ENCODE measurements at places on chromosomes 6 and 20.

DNA sequence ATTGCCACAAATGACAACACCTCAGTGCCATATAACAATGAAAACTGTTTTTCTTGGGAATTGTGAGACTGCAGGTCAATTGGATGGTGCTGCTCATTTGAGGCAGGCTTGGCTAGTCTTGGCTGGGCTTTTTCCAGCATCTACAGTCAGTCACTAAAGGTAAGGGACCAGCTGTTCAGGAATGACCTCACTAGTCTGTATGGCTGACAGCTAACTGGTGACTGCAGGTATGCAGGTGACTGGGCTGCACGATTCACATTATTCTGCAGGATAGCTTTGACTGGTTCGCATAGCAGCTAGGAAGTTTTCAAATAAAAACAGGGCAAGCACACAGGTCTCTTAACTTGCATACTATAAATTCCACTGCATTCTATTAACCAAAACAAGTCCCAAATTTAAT, 22.1 kb upstream of the HMGCLL1 start:
- no peak for DNase-seq

DNA sequence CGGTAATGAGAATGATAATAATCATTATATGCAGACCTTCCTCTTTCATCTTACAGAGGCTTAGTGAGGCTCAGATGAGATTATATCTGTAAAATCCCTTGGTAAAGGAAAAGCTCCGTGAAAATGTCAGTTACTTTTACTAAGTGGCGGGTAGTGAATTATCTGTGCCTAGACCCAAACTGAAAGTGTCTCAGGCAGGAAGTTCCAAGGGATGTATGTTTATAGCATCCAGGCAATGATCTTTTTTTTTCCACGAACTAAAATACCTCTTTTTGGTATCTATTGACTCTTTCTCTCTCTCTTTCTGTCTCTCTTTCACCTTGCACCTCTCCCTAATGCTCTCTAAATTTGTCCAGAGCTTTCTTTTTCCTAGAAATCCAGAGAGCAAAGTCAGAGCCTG, 5.0 kb downstream of the TCF21 start:
- DNase-seq, result no peak

DNA sequence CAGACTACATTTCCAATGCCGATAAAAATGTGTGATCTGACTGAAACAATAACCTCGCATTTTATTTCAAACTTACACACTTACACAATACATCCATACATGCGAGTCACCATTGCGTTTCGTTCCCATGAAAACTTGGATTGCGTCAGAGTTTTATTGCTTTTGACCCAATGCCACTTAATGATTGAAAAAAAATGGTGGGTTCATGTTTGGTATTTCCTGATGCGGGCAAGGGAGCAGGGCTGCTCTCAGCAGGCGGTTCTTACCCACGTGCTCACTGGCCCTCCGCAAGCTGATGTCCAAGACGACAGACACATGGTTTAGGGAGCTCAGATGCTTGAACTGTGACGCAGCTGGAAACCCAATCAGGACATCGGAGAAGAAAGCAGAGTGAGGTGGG, 281.0 kb upstream of the SULF2 start:
- DNase-seq, result no peak

DNA sequence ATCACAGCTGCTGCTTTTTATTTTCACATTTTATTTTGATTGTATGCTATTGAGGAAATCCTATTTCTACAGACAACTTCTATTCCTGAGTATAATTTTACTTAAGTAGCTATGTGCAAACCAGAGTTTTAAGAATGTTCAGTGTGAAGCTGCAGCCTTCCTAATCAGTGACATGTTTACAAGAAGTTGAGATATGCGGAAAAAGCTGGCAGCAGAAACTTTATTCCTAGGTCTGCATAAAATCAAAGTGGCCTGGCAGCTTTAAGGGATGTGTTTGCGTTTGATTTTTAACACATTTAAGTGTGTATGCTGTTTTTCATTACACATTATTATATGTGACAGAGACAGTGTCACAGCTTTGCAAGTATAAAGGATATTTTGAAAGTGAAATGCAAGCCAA, 26.3 kb downstream of the MAPK14 start:
- DNase-seq, result no peak

GRCh38 chr6:108801366-108801765, 46.9 kb upstream of the ARMC2 start:
- no peak for DNase-seq

DNA sequence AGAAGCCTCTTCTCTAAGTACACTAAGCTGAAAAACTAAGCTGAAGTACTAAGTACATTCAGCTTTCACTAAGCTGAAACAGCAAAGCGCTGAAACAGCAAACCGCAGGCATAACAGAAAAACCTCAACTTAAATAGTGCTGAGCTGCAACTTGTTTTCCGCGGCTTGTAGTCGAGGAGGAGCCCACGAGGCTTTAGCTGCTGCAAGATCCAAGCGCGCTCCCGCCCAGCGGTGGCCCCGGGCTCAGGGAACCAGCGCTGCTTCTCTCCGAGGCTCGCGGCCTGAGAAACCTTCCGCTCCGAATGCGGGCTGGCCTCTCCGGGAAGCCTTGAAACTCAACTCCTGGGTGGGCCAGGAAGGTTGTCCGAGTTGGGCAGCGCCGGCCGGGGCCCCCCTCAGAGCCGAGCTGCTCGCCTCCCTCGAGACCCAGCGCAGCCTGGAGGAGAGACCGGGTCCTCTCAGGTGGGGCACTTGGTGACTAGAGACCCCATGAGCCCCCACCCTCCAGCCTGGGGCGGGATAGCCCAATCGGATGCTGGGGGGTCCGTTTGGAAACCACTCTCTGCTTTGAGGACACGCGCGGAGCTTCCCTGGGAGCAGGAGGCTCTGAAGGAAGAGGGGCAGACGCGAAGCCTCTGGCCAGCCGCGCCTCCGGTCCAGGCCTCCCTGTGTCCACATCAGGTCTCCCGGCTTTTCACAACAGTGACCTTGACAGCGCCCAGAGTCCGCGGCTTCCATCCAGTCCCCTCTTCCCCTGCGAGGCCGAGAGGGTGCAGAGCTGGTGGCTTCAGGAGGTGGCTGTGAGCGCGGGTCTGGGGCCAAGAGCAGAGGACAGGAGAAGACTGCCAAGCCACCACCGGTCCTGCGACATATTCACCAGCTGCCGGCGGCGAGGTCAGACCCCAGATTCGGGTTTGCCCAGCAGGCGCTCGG, 38.1 kb upstream of the HLA-E start:
- no peak for DNase-seq

DNA sequence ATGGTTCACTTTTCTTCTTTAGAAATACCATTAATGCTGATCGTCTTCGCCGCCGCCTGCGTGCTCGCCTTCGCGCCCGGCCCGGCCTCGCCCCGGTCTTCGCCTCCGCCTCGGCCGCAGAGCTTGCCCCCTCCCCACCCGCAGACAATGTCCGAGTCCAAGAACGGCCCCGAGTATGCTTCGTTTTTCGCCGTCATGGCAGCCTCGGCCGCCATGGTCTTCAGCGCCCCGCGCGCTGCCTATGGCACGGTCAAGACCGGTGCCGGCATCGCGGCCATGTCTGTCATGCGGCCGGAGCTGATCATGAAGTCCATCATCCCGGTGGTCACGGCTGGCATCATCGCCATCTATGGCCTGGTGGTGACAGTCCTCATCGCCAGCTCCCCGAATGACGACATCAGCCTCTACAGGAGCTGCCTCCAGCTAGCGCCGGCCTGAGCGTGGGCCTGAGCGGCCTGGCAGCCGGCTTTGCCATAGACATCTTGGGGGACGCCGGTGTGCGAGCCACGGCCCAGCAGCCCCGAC, 4.8 kb upstream of the PRPH2 start:
- no peak for DNase-seq

DNA sequence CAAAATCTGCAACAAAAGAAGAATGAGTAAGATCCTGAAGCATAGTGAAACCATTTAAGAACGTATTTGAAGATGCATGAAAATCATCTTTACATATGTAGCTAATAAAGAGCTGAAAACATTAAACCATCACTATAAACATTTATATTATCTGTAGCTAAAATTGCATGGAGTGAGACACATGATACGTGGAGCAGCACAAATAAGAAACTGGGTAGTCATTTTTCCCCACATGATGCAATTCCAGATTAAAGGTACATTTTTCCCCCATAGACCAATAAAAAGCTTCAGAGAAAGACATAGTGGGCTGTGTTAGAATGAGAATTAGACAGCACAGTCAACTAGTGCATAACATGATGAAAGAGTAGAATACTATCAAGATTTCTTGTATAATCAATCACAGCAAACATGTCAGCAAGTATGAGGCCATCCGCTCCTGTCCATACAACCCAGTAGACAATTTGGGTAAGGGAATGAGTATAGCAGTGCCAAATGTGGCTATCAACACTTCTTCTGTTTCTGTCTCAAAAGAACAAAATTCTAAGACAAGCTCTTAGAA, 67.0 kb downstream of the RSPO3 start:
- no peak for DNase-seq

GRCh38 chr6:100382767-100383195, 81.9 kb downstream of the SIM1 start:
- DNase-seq, result no peak

DNA sequence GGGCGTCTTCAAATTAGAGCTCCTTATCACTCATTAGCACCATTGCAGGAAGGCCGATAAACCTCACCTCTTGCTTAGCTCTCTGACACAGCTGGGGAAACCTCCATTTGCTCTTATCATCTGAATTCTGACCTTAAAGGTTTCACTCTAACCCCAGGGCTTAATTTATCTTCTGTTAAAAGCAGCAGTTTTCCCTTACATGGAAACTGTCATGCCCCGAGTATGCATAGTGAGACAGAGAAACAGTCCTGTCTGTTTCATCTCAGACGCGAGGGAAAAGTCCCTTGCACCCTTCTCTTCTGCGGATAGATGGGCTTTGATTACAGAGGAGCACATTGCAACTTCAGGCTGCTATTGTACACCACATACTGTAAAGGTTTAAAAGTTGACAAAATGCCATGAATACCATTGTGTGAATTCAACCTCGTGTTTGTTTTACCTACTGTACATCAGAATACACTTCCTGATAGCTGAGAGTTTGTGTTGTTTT, 191.5 kb upstream of the BMP2 start:
- no peak for DNase-seq

DNA sequence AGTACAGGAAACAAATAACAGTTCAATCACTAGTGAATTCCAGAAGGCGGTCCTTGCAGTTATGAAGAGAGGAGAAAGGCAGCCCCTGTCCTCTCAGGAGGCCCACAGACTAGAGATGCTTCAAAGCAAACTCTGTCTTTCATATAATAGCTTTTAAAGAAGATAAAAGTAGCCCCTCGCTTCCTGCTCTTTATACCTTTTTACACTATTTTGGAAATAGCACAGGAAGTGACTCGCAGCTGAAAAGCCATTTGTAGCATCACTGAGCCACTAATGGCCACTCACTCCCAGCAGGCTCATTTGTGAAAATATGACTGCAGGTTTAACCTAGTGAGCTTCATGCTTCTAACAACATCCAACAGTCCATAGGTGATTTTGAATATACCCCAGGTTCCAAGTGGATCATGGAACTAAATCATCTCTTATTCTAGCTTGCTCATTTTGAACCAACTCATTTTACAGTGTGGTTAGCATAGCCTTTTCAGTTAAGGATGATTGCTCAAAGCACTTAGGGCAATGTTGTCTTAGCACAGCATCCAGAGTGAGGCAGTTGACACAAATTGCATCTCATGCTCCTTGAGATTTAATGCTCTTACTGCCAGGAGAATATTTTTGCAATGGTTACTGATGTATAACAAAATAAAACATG, 136.0 kb upstream of the NRSN1 start:
- no peak for DNase-seq

DNA sequence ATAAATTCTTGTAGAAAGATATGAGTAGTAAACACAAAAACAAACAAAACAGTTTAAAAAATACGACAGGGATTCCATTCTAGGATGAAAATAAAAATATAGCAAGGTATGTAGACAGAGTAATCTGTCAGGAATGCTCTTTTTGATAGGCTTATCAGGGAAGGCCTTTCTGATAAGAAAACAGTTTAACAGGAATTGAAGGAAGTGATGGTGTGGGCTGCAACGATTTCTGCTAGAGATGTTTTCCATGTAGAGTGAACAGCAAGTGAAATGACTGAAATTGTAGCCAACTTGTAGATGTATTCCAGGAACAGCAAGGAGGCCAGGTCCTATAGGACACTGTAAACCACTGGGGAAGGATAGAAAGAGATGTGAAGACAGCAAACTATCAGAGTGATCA, 689.7 kb upstream of the GJE1 start:
- no peak for DNase-seq

- DNase-seq, result no peak
Measured at GRCh38 chr6:80366714-80367113, 260.2 kb downstream of the BCKDHB start.

DNA sequence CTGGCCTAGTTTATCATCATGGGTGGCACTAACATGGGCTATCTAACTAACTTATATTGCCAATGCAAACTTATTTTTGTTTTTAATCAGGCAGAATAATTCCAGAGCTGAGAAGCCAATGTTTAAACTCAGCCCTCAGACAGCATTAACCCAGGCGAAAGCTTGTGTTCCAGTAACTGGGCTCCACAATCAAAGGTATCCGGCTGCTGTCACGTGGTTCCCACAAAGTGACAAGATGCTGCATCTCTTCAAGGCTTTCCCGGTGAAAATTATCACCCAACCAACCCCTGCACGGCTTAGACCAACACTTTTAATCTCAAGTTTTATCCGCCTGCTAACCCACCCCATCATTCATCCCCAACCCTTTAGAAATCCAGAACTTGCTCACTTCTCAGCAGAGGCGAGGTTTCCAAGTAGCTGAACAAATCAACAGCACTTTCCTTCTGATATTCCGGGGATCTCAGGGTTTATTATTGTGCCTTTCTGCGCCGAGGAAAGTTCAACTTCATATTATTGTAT, 885 bp downstream of the MTCL3 start:
- DNase-seq, result no peak

DNA sequence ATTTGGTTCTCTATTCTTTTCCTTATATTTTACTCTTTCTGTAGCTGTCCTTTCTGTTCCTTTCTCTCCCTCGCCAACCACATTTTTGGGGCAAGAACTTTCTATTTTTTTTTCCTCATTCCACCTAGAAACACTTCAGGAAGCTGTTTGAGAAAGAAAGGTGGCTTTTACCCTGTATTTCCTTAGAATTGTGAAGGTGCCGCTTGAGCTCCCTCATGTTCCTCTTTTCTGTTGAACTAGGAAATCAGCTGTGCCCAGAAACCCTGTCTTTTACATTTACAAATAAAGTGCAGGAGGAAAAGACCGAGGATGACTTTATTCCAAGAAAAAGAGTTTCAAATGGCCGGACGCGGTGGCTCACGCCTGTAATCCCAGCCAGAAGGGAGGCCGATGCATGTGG, 38.2 kb downstream of the OR2B2 start:
- DNase-seq, result no peak

DNA sequence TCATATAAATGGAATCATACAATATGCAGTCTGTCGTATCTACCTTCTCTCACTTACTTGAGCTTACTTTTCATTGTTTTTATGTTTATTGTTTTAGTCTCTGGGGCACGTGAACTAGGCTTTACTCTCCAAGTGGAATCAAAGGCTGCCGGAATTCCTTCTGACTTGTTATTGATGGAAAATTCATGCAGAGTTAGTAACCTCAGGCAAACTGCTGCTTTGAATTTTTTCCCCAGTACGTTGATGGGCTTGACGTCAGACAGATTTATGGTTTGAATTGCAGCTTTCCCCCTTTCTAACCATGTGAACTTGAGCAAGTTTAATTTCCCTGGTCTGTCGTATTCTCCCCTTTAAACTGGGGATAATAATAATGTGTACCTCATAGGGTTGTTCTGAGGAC, 68.6 kb downstream of the ZDHHC14 start:
- DNase-seq, result no peak

Measured in cortex of kidney (tissue), 1 donor.